AG20443 (cell line): ENCODE measurements at places on chromosomes 12 and 14.

DNA sequence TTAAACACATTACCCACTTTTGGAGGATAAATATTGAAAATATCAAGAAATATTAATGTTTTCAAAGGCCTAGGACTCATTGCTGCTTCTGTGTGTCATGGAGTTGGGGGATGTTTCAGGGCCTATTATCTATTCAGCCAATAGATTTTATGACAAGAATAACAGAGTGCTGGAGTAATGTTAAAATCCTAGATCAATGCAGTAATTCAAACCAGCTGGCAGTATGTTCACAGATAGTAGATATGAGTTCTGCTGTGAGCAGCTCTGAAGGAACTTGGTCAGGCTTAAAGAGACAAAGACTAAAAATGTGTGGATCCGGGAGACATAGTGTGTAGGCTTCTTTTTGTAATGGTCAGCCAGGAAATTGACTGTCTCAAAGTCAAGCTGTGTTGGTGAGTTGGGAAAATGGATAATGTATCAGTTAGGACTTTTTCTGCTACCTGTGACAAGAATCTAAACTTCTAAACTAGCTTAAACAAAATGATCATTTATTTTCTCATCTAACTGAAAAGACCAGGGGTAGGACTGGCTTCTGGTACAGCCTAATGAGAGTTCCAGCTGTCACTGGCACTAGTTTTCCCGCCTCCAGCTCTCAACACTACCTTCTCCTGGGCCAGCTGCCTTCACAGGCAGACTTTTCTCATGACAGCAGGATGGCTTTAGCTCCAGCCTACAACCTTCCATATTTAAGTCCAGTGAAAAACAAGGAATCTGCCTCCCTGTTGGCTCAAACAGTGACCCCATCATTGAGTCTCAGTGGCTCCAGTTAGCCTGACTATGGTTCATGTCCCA is 16.3 kb upstream of the POLR3B start:
- DNase-seq = peak; percentile 25

- DNase-seq = peak; percentile 72
Measured at GRCh38 chr14:77882636-77883035, 82.7 kb downstream of the ADCK1 start.

DNA sequence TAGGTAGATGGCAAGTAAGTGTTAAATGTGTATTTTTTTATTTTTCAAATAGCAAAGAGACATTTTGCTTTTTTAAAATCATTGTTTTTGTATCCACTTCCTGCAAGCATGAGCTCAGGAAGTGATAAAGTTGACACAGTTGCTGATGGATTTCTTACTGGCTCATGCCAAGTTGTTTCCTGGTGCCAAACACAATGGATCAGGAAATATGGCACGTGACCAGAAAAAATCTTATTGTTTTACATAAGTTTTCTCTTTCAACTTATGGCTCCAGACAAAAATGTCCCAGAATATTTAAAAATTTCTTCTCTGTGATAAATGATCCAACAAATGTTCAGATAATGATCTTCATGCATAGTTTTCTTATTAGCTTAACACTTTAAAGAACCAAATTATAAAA is 1279.1 kb upstream of the FLRT2 start:
- no peak for DNase-seq

DNA sequence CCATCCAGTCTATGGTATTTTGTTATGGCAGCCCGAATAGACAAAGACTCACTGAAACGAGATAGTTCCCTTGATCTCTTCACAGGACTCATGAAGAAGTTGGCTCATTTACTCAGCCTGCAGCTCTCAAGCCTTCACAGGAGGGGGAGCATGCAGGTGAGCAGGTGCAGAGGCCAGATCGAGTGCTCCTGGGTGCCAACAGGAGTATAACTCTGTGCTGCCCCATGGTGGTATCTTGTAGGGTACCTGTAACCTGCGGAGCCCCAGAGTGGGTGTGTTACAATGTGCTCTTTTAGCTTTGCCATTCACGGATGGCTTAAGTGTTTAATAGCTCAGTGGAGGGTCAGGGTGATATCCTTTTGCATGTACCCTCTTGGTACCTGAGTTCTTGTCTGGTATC is 159.5 kb downstream of the METTL25 start:
- DNase-seq = no peak

DNA sequence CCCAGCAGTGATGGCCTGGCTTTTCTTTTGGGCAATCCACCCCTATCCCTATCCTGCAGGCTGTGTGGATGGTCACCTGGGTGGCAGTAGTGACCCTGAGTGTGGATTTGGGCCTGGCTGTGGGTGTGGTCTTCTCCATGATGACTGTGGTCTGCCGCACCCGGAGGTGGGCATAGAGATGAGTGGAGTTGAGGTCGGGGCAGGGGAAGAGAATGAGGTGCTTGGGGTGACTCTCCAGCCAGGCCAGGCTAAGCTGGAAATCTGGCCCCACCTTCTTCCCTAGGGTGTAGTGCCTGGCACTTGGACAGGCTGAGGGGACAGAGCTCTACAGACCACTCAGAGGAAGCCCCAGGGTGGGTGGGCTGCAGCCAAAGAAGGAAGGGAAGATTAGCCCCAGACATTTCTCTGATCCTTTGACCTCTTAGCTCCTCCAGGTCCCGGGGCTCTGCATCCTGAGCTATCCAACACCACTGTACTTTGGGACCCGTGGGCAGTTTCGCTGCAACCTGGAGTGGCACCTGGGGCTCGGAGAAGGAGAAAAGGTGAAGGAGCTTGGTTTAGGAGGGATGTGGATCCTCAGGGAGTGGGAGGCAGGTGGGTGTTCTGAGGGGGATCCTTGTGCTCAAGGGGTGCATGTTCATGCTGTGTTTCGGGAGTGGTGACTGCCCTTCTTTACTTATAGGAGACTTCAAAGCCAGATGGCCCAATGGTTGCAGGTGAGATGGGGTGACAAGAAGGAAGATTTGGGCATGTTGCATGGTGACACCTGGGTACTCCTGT is 8.4 kb downstream of the B4GALNT1 start:
- no peak for DNase-seq

GRCh38 chr12:67669217-67669933 is 20.8 kb downstream of the DYRK2 start:
- no peak for DNase-seq

- DNase-seq = no peak
Measured at GRCh38 chr14:102540315-102541028, 30.9 kb upstream of the ANKRD9 start.
